ENCODE measurements at places on chromosomes 7 and 10.

GRCh38 chr7:87774690-87775089, 101.5 kb downstream of the SLC25A40 start:
- DNase-seq: no peak

DNA sequence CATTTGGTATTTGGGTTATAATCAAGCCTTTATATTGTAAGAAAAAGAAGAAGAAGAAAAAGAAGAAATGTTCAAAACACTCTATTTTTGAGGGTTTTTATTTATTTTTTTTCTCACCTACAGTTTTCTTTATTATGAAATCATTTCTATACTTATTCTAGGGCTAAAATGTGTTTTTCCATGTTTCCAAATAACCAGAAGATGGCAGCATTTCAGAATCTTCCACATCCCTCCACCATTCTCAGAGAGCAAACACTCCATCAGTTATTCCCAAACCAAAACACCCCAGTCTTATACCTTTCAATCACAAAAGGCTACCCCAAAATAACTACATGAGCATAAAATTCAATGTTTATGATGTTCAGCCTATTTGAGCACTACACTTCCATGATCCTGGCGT, 38.7 kb upstream of the PPP1R17 start:
- DNase-seq: peak; percentile 6

- no peak for DNase-seq
These were observed 143.7 kb upstream of the COL1A2 start for GRCh38 chr7:94250987-94251386.

GRCh38 chr7:156064971-156065386, 252.7 kb upstream of the SHH start:
- DNase-seq: peak; percentile 60

DNA sequence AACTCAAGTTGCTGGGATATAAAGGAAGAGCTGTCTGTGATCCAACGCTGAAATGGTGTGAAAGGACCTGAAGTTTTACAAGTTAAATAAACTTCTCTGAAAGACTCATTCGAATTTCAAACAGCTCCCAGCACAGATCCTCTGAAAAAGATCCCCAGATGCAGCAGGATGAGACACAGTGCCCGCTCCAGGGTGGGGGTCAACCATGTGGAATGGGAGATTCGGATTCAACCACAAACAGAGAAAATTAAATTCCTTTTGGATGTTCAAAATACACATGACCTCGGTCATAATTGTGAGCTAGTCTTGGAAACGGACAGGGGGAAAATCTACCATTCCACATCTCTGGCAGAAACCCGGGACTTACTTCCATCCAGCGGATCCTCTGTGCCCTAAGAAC, 119.6 kb downstream of the PRKAG2 start:
- DNase-seq: peak; percentile 62

GRCh38 chr10:110695539-110695886, 51.4 kb downstream of the RBM20 start:
- DNase-seq: no peak

GRCh38 chr10:82278401-82279182, 403.6 kb downstream of the NRG3 start:
- no peak for DNase-seq

- no peak for DNase-seq
These were observed 43.8 kb downstream of the INSIG1 start for GRCh38 chr7:155341463-155341983.

GRCh38 chr10:60646966-60647796, 131.1 kb upstream of the CDK1 start:
- peak; percentile 72 for DNase-seq

- DNase-seq: no peak
These were observed 22.3 kb upstream of the C10orf95 start for GRCh38 chr10:102473445-102474331.

DNA sequence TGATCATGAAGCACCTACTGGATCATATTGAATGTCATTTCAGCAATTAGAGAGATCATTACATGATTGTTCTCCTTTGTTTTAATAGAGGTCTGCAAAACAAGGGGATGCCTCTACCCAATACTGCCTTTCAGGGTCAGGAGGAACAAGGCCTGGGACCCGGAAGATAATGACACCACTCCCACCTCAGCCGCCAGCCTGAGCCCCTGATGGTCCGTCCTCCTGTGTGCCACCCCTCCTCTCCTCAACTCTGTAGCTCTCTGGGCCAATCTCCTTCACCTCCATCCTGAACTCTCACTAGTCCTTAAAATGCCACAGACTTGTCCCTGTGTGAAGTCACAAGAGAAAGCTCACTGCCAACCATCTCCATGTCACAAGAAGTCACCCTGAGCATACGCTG, 38.0 kb downstream of the KCNMA1 start:
- no peak for DNase-seq

DNA sequence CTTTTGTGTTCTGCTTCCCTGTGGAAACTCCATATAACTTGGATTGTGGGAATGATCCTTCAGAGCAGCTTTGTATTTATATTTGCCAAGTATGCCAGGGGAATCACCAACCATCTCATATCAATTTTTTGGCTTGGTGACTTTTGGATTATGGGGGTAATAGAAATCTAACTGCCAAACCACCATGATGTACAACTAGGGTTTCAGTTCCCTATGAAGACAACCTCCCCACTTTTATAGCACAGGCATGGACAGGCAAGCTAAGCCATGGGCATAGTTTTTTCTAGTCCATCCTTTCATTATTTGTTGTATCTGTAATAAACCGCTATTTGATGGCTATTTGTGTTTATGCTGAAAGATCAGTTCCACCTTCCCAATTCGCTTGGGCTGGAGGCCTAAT, 17.7 kb downstream of the NPY start:
- DNase-seq: no peak

DNA sequence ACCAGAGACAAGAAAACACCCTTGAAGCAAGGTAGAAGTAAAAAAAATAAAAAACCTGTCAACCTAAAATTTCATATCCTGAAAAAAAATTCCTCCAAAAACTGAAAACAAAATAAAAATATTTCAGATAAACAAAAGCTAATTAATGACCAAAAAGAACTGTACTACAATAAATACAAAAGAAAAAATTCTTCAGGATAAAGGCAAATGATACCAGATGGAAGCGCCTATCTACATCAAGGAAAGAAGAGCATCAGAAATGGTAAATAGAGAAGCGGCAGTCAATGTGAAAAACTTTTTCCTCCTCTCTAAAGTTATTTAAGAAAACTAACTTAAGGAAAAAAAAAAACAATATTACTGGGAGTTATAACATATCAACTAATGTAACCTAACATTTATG, 79.8 kb downstream of the RSU1 start:
- no peak for DNase-seq

DNA sequence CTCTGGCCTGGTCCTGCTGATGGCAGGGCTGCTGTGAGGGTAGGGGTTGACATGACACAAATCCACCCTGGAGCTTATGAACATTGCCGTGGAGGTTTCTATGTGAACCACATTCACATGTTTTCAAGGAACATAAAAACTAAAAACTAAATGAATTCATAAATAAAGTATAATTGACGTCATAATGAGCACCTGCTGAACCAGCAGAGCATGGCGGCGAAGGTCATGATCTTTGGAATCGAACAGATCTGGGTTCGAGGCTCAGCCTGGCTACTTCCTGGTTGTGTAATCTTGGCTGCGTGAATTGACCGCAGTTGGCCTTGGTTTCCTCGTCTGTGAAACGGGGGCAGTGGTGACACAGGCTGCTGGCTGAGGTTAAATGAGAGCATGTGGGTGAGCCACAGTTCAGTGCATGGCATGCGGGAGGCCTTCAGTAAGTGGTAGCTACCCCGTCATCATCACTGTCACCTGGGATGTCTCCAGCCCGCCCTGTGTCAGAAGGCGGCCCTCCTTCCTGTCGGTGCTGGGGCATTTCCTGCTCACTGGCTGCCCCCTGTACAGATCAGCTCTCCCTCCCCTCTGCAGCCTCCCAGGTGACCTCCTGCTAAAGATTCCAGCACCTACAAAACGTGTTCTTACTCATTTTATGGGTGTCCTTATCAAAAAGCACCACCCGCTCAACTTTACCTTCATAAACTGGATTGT, 190.3 kb upstream of the SHH start:
- no peak for DNase-seq

DNA sequence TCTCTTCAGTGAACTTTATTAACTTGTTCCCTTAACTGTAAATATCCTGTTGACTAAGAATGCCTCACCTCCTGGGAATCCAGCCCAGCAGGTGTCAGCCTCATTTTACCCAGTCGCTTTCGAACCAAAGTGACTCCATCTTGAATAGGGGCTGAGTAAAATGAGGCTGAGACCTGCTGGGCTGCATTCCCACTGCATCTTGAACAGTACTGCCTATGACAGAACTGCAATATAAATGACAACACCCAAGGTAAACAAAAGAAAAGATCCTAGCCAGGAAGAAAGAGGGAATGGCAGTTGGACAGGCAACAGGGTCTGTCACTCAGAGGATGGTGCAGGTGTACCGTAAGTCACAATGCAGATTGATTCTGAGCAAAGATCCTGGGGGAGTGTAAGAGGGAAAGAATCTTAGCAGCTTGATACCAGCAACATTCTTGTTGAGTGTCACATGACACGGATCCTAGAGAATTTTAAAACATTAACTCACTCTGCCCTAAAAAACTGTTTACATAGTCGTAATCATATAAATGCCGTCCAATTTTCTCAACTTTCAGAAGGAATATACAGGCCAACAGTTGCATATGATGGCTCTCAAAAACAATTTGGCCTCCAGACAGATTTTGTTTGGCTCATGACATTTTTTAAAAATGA, 4.4 kb upstream of the FAM107B start:
- DNase-seq: no peak

DNA sequence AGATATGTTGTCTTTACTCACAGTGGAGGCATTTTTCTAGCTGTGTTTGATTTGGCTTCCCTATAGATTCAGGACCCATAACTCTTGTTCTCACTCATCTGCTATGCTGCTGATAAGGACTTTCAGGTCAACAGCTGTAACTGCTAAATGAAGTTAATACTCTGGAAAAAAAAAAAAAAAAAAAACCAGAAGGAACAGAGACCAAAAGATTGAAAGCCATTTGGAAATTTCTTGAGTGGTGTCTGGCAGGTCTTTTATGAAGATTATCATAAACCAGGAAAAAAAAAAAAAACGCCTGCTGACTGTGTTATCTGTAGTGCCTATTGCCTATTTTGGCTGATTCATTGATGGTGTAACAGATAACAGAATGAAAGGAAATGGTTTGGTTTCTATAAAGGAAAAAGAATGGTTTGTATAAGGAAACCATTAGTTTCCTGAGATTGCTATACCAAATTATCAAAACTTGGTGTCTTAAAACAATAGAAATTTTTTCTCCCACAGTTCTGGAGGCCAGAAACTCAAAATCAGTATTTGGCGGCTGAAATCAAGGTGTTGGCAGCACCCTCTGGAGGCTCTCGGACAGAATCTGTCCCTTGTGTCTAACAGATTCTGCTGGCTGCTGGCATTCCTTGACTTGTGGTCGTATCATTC, 60.5 kb upstream of the BET1 start:
- DNase-seq: no peak

GRCh38 chr10:70057306-70057705, 4.7 kb downstream of the MACROH2A2 start:
- no peak for DNase-seq

DNA sequence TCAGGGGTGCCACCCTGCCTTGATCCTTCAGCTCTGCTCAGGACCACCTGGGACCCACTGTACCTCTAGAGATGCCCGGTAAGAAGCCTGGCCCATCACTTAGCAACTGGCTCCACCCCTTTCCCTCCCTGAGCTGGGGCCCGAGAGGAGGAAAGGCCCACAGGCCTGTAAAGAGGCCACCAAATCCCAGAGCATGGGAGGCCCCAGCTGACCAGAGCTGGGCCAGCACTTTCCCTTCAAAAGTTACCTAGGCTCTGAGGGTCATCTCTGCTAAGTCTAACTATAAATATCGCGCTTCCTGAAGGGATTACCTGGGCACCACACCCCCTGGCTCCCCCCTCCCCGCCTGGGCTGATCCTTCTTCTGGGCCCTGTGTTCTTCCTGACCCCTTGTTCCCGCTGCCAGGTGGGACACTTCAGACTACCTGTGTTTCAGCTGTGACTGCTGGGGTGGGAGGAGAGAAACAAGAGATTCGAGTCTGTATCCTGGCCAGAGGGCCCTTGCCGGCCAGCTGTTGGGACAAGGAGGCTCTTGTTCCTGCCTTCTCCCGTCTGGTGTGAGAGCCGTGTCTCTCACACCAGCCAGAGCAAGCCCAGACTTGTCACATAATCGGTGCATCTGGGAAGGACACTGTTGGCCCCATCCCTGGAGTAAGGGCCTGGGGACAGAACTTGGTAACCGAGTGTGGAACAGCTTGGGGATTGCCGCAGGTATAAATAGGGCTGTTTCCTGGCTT, 22.8 kb upstream of the ANKRD2 start:
- DNase-seq: no peak

- DNase-seq: no peak
These were observed 36.4 kb downstream of the CDH23 start for GRCh38 chr10:71432956-71433767.

- DNase-seq: no peak
These were observed 5.2 kb downstream of the SFMBT2 start for GRCh38 chr10:7405637-7406036.

DNA sequence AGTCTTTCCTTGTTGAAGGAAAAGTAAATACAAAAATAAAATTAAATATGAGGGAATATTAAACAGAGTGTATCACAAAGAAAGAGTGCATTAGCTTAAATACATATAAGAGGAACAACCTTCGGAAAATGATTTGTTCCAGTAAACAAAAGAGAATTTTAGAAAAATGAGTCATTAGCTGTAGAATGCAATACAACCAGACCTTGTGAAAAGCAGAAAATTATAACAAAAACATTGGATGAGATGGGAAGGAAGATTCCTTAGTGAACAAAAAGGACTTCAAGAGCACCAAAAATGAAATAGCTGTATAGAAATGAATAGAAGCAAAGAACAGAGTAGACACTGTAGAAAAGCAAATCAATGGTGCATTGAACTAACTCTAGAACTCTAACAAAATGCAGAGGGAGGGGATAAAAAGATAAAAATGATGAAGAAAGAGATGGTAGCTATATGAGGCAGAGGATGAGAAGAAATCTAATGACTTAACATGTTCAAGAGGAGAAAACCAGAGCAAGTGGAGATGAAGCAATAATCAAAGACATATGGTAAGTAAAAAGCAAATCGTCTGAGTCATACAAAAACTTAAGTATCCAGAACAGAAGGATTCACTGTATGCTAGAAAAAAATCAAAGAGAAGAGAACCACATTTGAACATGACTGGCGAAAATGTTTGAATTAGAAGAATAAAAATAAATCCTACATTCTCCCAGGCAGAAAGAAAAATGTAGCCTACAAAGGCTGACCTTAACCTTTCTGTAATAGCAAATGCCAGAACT, 190.5 kb downstream of the TMEM26 start:
- peak; percentile 73 for DNase-seq
